ENCODE measurements at places on chromosomes 4 and X. TPM values are rescaled to one million over a fixed set of nuclear protein-coding genes. Genes with fewer than 3 reads are reported as not detected.

PGAM4 gene
- total RNA-seq, result not detected

FAM184B gene
- total RNA-seq, result 0.03 TPM

DNA sequence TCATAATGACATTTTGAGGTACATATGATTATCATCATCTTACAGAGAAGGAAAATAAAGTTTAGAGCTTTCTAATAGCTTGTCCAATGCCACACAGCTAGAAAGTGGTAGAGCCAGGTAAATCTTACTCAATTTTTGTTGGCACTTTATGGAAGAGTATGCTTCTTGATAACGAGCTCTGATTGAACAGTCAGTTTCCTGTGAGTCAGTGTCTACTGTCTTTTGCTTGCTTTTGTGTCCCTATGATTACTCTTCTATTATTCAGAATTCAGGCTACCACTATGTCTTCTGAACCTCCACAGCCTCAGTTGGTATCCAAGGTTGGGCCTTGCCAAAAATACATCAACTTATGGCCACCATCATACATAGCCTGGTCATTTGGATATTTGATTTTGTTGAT lies 2.6 kb downstream of the FAAH2 start:
- no peak for DNase-seq

GRCh38 chr4:123667496-123667895 lies 270.9 kb downstream of the SPRY1 start:
- no peak for DNase-seq

ZFP92 gene
- total RNA-seq, result 0.40 TPM

GRCh38 chr4:152877868-152878267 lies 58.3 kb upstream of the FHDC1 start:
- no peak for DNase-seq

- DNase-seq, result no peak
Observed at GRCh38 chr4:154559141-154559493, 3.7 kb upstream of the FGB start.

- DNase-seq, result no peak
Observed at GRCh38 chr4:38510201-38510600, 153.8 kb upstream of the KLF3 start.

- no peak for DNase-seq
Observed at GRCh38 chrX:134244043-134244442, 7.1 kb downstream of the CCDC160 start.

DNA sequence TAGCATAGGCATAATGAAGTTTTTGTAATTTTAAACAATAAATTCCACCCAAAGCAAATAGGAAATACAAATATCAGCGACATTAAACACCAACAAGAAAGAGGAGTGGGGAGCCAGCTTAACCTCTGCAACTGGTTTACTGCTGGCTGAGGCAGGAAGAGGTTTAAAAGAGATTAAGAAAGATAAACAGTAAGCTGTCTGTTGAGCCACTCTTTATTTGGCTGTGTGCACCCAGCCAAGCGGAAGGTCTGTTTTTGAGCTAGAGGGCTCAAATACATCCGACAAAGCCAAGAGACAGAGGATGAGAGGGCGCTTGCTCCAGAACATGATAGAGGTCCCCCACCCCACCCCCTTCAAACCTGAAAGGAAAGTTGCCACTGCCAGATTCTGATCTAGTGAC lies 191.4 kb downstream of the MGST2 start:
- DNase-seq, result no peak

- no peak for DNase-seq
Observed at GRCh38 chr4:115053313-115053712, 60.1 kb downstream of the NDST4 start.

TMPRSS11D gene
- total RNA-seq, result not detected

TKTL2 gene
- total RNA-seq, result not detected

GRCh38 chr4:22485737-22486136 lies 30.1 kb downstream of the ADGRA3 start:
- no peak for DNase-seq

GRCh38 chr4:130249002-130249401 lies 1153.0 kb downstream of the C4orf33 start:
- no peak for DNase-seq

DNA sequence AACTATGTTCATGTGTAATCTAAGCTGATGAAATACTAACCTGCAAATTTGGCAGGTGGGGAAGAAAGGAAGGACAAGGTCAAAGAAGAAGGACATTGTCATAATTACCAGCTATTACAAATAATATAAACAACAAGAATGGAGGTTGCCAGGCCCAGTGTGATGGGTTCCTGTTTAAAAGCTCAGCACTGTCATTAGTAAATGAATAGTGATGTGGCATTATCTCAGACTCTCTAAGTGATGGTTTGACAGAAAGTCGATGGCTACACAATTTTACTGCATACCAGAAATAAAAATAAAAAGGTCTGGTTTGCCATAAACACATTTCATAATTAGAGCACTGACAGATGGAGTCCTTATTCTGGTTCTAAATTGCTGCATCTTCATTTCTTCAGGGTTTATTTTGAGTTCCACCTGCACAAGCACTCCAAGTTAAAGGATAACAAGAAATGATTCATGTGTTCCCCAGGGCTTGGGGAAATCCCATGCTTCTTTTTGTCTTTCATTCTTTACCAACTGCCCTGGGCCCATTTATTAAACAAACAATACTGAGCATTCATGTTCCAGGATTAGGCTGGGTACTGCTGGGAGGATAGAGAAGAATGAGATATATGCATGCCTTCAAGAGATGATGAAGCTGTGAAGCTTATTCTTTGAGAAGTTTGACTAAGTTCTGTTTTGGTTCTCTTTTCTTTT lies 367.8 kb upstream of the RASGEF1B start:
- DNase-seq, result no peak

DNA sequence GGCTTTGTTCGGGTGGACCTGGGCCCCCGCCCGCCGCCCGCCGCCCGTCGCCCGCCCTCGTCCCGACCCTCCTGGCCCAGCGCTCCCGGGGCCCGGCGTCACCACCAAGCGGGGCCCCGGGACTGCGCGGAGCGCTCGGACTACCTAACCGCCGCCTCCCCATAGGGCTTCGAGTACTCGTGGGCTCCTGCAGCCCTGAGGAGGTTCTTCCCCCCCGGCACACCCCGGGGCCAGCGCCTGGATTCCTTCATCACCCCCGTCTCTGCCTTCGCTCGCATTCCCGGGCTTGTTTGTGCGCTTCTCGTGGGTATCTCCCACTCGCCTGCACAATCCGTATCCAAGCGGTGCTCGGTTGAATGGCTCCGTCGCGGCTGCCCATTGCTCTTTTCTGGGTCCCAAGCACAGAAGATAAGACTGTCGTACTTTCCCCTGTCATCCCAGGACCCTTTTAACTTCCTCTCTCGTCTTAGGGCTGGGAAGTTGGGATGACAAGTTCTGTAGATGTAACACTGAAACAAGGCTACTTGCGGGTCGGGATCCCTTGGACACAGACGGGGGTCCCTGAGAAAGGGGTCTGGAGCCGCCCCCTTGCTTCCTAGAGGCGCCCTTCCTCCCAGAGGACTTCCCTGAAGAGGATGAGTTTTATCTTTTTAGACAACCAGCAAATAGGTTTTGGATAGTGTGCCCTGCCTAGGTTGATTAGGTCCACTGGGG lies 565 bp downstream of the MOB1B start:
- DNase-seq, result peak; percentile 78

- no peak for DNase-seq
Observed at GRCh38 chrX:111264385-111264784, 5.9 kb downstream of the CAPN6 start.

- DNase-seq, result no peak
Observed at GRCh38 chr4:175090116-175090515, 172.0 kb downstream of the ADAM29 start.

DNA sequence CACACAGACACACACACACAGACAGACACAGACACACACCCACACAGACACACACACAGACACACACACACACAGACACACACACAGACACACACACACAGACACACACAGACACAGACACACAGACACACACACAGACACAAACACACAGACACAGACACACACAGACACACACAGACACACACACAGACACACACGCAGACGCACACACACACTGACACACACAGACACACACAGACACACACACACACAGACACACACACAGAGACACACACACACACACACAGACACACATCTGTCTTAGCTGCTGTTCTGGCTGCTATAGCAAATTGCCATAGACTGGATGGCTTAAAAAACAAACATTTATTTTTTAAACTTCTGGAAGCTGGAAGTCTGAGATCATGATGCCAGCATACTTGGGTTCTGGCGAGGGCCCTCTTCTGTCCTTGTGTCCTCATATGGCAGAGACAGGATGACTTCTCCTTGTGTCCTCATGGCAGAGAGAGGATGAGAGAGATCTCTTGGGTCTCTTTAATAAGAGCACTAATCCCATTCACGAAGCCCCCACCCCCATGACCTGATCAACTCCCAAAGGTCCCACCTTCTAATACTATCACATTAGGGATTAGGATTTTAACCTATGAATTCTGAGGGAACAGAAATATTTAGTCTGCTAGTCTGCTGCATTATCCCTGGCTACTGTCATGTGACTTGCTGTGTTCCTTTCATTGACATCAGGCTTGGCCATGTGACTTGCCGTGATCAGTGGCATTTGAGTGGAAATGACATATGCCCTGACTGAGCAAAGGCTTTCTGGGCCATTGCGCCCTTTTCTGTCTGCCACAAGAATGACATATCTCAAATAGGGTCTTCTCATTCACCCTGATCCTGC lies 32.7 kb upstream of the RASGEF1B start:
- DNase-seq, result no peak

GRCh38 chr4:126137782-126138170 lies 823.0 kb downstream of the FAT4 start:
- DNase-seq, result no peak

AREG gene
- total RNA-seq, result 7.8 TPM

DNA sequence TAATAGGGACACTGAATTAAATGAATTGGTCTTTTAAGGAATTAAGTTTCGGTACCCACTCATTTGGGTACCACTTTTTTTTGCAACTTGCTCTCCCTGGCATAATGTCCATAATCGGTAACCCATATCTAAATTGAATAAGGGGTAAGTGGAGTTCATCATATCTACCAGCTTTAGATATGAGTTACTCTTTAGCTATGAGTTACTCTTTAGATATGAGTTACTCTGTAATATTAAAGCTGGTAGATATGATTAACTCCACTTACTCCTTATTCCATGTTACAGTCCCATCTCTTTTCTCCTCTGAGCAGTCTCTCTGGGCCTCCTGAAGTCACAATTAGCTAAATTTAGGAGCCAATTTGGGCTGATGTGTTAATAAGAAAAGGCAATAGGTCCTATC lies 85.7 kb downstream of the TEX13C start:
- no peak for DNase-seq

GRCh38 chr4:3724319-3725231 lies 41.6 kb upstream of the ADRA2C start:
- DNase-seq, result no peak

DNA sequence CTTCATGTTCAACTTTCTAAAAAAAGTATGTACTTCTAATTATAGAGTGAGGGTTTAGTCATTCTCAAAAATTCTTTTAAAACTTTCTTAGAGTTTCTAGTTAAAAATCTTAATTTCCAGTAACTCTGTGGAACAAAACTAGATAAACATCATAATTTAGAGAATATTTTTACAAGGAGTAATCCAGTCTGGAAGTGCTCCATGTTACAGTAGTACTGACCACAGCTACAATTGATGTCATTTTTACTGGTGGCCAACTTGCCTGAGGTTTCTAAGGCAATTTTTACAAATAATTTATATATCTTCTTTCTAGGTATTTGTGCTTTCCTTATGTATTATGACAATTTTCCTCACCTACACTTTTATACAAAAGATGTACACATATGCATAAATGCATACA lies 490.4 kb downstream of the CENPC start:
- DNase-seq, result no peak

- DNase-seq, result no peak
Observed at GRCh38 chrX:146041741-146042140, 224.1 kb downstream of the SLITRK2 start.

TBC1D8B gene
- total RNA-seq, result 2.5 TPM

DNA sequence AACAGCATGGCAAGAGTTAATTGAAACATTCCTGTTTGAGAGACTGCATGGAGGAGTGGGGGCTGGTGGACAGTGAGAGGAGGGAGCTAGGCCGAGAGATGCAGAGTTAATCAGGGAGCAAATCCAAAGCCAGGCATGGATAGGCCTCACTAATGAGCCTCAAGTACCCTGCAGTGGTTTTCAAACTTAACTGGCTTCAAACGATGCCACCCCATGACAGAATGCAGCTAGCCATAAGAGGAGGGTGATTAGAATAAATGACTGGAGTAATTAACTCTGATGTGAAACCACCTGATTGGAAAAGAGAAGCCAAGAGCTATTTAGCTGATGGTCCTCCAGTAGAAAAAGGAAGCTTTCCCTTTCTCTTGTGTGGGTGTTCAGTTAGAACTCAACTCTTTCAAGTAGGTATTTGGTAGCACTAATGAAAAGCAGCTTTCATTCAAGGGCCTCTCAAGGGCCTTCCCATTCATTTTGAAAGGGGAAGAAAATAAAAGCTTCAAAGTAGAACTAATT lies 215.4 kb upstream of the MAB21L2 start:
- no peak for DNase-seq

SORCS2 gene
- 6.9 TPM for total RNA-seq

PPP4R3C gene
- total RNA-seq, result not detected

GRCh38 chr4:142378179-142378578 lies 467.9 kb downstream of the INPP4B start:
- DNase-seq, result no peak

DNA sequence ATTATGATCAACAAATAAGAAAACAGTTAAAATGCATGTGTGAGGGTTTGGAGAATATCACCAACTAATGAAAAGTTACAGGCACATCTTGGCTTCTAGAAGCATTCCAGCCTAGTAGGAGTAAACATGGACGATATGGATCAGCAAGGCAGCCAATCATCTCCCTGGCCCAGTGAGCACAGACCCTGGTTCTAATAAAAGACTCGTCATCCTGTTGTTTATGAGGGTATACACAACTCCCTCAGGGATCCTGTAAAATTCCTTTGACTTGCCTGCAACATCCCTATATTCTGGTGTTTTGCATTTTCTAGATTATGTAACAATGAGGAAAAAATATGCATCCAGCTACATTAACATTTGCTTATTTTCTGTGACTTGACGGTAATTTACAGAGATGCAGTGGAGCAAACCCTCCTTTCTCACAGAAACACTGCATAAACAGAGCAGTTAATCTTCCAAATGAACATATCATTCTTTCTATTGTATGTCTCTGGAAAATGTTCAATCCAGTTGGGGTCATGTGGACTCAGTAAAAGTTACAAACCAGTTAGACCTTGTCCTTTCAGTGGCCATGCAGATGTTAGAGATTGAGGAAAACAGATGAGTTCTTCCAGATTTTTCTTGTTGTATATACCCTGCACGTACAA lies 88.9 kb upstream of the NDP start:
- DNase-seq, result no peak

GRCh38 chr4:113947484-113947883 lies 32.0 kb downstream of the ARSJ start:
- no peak for DNase-seq

Measured in cardiac septum (tissue), 1 donor.